ENCODE measurements at places on chromosomes 16 and 17. TPM values are rescaled to one million over a fixed set of nuclear protein-coding genes. Genes with fewer than 3 reads are reported as not detected.

Gene CTF1
- 4.5 TPM for total RNA-seq

DNA sequence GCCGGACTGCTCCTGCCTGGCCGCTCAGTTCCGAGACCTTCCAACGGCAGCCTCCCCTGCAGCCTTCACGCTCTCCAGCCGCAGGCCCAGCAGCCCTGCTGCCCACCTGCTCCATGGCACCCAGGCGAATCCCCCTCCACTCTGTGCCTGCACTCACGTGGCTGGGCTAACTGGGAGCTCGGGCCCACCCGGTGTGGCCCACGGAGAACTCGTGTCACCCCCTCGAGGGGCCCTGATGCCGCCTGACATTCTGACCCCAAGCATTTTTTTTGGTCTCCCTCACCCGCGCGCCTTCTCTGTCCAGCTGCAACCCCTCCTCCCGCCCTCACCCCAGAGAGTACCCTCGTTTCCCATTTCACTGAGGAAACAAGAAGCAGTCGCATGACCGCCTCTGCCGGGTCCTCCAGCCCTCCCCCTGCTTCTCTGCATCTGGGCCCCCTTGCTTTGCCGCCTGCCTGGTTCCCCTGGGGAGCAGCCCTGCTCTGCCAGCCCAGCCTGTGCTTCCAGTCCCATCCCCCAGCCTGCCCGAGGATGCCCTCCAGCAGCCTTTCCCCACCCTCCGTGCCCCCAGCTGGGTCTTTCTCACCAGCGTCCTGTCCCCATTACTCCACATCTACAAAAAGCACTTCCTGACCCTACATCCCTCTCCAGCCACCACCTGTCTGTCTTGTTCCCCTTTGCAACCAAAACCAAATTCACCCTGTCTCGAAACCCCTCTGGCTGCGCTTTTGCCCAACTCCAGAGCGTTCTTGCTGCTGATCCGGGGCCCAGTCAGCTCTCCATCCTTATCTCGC lies 146.4 kb upstream of the CHMP6 start:
- H3K27me3 ChIP-seq, result no peaks in the 10 kb centered on the region
- H3K36me3 ChIP-seq, result no peaks in the 10 kb centered on the region
- H3K4me1 ChIP-seq, result no peaks in the 10 kb centered on the region
- H3K27ac ChIP-seq, result no peak overlapping the region

Gene XAF1
- total RNA-seq, result 25.6 TPM

GRCh38 chr17:1629504-1630310 lies 1.1 kb upstream of the SLC43A2 start:
- no peaks in the 10 kb centered on the region for H3K4me1 ChIP-seq
- peak overlapping the region; percentile 99 for H3K27ac ChIP-seq
- H3K36me3 ChIP-seq, result no peaks in the 10 kb centered on the region
- no peaks in the 10 kb centered on the region for H3K27me3 ChIP-seq
- H3K4me3 ChIP-seq, result peak overlapping the region; percentile 84
- DNase-seq, result no peak

Gene TMC7
- total RNA-seq, result 0.73 TPM

DNA sequence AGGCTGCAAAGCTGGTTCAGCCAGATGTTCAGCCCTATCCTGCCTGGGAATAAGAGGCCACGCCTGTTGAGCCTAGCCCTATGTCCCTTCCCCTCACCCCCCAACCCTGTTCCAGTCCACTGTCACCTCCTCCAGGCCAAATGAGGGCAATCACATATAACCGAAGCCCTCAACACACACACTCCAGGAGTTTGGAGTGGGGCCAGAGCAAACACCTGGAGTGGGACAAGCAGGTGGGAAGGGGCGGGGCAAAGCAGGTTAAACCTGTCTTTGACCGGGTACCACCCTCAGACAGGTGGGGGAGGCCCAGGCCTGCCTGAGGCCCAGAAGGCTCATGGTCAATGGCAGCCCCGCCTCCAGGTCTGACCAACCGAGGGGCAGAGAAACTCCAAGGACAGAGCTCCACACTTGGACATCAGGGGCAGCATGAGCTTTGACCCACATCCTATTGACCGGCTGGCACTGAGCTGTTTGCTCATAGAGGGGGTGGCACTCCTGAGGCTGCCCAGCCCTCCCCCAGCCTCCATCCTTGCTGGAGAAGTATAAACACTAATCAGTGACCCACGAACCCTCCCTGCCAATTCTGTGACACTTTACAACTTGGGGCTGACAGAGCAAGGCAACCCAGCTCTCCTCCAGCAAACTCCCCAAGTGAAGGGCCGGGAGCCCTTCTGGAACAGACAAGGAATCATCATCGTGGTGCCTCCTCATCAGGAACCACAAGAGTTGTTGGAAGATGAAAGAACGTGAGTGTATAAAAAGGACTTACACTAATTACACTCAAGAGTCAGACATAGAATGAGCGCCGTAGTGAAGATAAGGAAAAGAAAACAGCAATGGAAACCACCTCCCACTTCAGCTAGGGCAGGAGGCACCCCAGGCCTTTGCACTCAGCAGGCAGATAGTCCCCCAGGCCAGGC lies 1.5 kb downstream of the ESRP2 start:
- H3K4me3 ChIP-seq, result peak overlapping the region; percentile 68
- no peaks in the 10 kb centered on the region for H3K4me1 ChIP-seq
- peak overlapping the region; percentile 94 for H3K27ac ChIP-seq
- no peaks in the 10 kb centered on the region for H3K27me3 ChIP-seq

- no peaks in the 10 kb centered on the region for H3K4me1 ChIP-seq
- no peaks in the 10 kb centered on the region for H3K27me3 ChIP-seq
- H3K36me3 ChIP-seq, result no peaks in the 10 kb centered on the region
- H3K4me3 ChIP-seq, result no peak overlapping the region
These were observed 22.6 kb upstream of the EFCAB13 start for GRCh38 chr17:47301161-47301560.

Gene RAB26
- 3.5 TPM for total RNA-seq

DNA sequence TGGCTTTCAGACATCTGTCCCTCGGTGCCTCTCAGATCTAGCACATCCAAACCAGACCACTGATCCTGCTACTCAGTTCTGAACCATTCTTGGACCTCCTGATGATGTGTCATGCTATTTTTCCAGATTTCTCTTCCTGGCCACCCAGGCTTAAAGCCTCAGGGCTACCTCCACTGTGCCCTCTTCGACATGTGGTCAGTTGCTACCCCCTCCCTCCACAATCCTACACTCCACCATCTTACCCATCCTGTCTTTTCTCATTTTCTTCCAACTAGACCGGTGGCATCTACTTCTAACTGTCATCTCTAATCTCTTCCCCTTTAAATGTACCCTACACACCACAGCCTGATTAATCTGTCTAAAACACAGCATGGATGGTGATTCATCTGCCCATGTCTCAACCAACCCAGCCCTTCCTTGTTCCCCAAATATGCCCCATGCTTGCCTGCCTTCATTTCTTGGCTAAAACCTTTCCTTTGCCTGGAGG lies 478.6 kb downstream of the SLC39A11 start:
- DNase-seq, result no peak
- no peaks in the 10 kb centered on the region for H3K4me1 ChIP-seq
- no peak overlapping the region for H3K27ac ChIP-seq
- H3K36me3 ChIP-seq, result no peaks in the 10 kb centered on the region

Gene C1QTNF8
- total RNA-seq, result not detected

DNA sequence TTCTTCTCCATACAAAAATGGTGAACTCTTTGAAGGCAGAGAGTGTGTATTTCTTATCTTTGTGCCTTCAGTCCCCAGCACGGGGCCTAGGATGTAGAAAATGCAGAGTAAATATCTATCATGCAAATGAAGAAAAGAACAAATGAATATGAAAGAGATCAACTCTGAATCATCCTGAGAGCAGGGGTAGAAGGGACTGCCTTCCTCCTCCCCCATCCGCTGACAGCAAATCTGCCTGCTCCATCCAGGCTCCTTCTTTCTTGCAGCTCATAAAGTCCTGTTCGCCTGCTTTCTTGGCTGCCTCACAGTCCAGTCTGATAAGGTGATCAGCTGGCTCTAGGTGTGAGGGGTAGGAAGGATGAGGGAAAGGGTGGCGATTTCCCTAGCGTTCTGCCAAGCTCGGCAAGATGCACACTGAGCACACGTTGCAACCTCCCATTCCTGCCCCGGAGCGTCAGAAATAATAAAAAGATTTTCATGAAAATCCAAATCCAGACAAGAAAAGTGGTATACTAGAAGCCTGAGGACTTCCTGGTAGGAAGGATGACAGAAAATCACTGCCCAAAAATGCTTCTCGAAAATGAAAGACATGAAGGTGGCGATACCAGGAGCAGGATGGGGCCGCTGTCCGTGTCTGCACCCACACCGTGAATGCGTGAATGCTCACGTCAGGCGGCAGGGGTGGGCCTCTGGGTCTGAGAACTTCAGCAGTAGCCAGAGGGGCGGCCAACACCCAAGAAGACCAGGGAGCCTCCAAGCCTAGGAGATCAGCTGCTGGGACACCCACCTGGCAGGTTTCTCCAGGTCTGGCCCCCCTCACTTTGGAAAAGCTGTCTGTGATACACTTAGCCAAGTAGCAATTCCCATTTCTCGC lies 67.1 kb downstream of the VPS53 start:
- H3K27me3 ChIP-seq, result no peaks in the 10 kb centered on the region
- no peaks in the 10 kb centered on the region for H3K36me3 ChIP-seq
- no peak overlapping the region for H3K27ac ChIP-seq
- no peaks in the 10 kb centered on the region for H3K4me1 ChIP-seq

Gene SAMD14
- total RNA-seq, result not detected

- no peaks in the 10 kb centered on the region for H3K4me1 ChIP-seq
- H3K27ac ChIP-seq, result no peak overlapping the region
- no peak overlapping the region for H3K4me3 ChIP-seq
- H3K27me3 ChIP-seq, result peaks cover 12% of the 10 kb centered on the region
- no peaks in the 10 kb centered on the region for H3K36me3 ChIP-seq
These were observed 202.7 kb downstream of the FOXL1 start for GRCh38 chr16:86781046-86781445.

- H3K27me3 ChIP-seq, result no peaks in the 10 kb centered on the region
- no peaks in the 10 kb centered on the region for H3K36me3 ChIP-seq
- no peak overlapping the region for H3K27ac ChIP-seq
- no peak for DNase-seq
- no peaks in the 10 kb centered on the region for H3K4me1 ChIP-seq
- no peak overlapping the region for H3K4me3 ChIP-seq
These were observed 60.0 kb downstream of the USP22 start for GRCh38 chr17:20982589-20983358.

Gene ACSM5
- 8.8 TPM for total RNA-seq

GRCh38 chr16:22373662-22374310 lies 633 bp downstream of the CDR2 start:
- DNase-seq, result peak; percentile 58
- peaks cover 19% of the 10 kb centered on the region for H3K4me1 ChIP-seq
- H3K4me3 ChIP-seq, result peak overlapping the region; percentile 88
- H3K36me3 ChIP-seq, result no peaks in the 10 kb centered on the region

DNA sequence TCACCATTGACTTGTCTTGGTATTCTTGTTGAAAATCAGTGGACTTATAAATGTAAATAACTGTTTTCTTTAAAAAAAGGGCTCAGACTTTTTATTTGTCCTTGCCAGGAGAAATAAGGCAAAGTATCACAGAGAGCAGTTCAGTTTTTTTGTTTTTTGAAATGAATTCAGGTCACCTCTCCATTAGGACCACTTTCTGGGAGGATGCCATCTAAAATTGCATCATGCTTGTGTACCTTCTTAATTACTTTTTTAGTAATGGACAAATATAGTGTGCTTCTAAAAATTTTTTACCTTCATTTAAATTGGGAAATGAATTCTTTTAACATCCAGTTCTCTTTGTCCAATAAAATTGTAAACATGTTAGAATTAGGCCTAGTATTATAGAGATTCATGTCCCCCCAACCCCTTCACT lies 210.0 kb downstream of the BCAS3 start:
- H3K4me3 ChIP-seq, result no peak overlapping the region
- no peaks in the 10 kb centered on the region for H3K27me3 ChIP-seq
- no peaks in the 10 kb centered on the region for H3K4me1 ChIP-seq
- H3K36me3 ChIP-seq, result no peaks in the 10 kb centered on the region
- no peak for DNase-seq

Measured in breast epithelium (tissue), 4 donors.